ENCODE measurements at places on chromosomes 4 and X.

DNA sequence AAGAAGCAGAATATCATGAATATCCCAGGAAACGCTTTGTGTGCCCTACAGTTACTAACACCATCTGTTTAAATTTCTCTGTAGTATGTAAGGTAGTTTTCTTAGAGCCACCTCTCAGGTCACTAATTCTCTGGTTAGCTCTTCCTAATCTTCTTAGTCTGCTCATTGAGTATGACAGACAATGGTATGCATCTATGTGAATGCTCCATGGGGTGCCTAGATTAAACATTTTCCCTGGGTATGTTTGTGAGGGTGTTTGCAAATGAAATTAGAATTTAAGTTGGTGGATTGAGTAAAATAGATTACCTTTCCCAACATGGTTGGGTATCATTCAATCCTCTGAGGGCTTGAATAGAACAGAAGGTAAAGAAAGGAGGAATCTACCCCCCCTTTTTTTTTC lies 233.0 kb downstream of the PCDH18 start:
- DNase-seq, result no peak

DNA sequence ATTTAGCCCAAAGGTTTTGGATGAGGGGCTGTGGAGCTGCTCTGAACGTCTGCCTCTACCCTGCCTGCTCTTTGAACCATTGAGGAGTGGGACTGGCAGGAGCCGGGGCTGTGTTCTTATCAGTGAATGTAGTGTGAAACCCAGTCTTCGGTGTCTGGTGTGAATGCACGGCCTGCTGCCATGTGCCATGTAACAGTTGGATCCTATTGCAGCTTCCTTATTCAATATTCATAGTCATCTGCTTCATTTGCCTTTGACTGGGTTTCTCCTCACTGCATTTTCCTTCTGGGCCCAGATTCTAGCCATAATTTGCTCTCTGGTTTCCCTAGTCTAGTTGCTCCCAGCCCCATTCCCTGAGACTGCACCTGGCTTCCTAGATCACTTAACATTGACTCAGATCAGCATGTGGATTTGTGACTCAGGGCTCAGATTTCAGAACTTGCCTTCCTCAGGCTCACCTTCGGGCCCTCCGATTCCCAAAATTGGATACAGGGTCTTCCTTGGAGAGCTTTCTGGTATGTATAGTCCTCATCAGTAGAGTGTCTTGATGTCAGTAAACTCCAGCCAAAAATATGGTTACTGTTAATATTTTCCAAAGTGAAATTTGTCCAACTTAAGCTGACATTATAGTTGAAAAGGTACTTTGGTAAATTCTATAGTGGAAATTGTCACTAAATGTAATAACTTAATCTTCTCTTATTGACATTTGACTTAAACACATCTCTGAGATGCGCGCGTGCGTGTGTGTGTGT lies 94.0 kb upstream of the DDIT4L start:
- DNase-seq, result no peak

DNA sequence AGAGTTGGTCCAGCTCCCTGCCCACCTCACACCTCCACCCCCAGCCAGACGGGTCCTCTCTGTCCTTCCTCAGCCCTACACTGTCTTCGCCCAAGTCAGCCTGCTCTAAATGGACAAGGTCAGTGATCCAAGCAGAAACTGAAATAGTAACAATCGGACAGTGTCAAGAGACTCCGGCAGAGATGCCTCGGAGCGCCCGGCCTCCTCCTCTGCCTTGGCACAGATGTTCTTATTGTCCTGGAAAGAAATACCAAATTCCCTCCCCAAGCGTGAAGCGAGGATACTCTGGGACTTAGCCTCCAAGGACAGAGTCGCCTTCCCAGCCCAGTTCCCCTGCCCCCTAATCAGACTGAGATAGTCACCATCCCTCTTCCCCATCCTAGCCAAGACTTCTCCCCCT lies 28.5 kb downstream of the UTP14A start:
- no peak for DNase-seq

- DNase-seq, result no peak
These were observed 276.6 kb downstream of the CCSER1 start for GRCh38 chr4:90403781-90404180.

DNA sequence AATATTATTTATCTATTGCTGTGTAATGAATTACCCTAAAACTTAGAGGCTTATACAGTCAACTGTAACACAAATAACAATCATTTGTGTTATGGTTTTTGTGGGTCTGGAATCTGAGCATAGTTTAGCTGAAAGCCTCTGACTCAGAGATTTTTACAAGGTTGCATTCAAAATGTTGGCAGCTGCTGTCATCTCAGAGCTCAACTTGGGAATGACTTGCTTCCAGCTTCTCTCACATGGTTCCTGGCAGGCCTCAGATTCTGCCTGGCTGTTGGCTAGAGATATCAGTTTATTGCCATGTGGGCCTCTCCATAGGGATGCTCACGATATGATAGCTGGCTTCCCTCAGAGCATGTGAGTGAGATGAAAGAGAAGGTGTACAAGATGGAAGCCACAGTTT lies 70.2 kb upstream of the BRWD3 start:
- DNase-seq, result no peak

Data from NCI-H1436 (cell line).